ENCODE measurements at places on chromosomes 5 and 9.

GRCh38 chr5:11258001-11258400 is 497.0 kb upstream of the DAP start:
- H3K4me1 ChIP-seq = no peaks in the 10 kb centered on the region
- H3K27me3 ChIP-seq = no peaks in the 10 kb centered on the region
- no peak overlapping the region for H3K4me3 ChIP-seq
- no peaks in the 10 kb centered on the region for H3K36me3 ChIP-seq
- H3K27ac ChIP-seq = no peak overlapping the region

DNA sequence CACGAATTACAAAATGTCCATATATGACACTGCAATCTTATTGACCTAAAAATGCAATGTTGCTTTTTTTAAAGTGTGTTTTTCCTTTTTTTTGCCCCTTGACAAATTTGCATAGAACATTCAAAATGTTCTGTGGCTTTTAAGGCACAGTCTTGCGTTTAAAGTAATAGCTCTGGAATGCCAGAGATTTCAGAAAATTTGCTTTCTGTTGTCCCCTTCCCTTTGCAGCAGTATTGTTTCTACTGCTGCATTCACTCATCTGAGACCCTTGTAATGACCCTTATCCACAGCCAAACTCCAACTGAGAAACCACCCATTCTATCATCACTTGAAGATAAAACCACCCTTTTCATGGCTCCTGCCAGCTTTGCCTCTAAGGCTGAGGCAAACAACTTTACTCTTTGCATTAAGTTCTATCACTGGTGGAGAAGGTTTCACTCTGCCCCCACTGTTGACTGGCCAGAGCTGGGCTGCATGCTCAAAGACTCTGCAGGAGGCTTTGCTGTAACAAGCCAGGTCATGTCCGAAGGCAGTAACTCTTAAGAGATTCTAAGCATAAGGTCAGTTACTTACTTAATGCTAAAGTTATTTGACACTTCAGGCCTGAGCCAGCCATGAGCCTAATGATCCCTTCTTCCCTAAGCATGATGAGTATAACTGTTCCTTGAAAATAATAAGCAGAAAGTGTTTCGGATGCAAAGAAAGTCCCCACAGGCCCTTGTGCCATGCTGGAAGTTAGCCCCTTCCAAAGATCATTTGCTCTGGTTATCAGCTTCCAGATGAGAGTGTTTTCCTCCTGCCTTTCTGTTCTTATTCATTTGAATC is 101.9 kb downstream of the CD180 start:
- no peak for DNase-seq
- H3K27ac ChIP-seq = peak overlapping the region; percentile 76
- no peaks in the 10 kb centered on the region for H3K36me3 ChIP-seq
- peak overlapping the region; percentile 59 for H3K4me3 ChIP-seq

DNA sequence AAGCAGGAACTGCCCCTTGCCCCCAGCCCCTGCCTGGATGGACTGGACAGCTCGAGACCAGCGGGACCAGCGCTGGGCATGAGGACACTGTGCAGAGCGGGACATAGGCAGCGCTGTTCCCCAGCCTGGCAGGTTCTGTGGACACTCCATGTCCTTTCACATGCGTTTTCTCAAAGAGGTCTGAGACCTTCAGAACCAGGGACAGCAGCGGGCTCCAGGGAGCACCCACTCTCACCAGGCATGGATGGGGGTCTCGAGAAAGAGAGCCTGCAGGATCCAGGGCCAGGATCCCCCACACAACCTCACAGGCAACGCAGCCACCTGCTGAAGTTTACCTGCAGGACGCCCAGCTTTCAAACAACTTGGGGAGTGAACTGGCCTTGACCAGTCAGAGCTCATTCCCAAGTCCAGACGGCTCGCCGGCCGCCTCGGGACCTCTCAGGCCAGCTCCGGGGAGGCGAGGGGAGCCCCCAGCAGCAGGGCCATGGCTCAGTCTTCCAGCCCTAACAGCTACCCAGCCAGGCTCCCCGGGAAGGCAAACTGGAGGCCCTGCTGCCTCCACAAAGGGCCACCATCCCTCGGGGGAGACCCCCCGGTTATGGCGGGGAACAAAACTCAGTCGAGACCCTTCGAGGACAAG is 72.5 kb upstream of the SARDH start:
- H3K4me1 ChIP-seq = no peaks in the 10 kb centered on the region
- no peak overlapping the region for H3K4me3 ChIP-seq
- no peak overlapping the region for H3K27ac ChIP-seq
- DNase-seq = no peak
- no peaks in the 10 kb centered on the region for H3K27me3 ChIP-seq

DNA sequence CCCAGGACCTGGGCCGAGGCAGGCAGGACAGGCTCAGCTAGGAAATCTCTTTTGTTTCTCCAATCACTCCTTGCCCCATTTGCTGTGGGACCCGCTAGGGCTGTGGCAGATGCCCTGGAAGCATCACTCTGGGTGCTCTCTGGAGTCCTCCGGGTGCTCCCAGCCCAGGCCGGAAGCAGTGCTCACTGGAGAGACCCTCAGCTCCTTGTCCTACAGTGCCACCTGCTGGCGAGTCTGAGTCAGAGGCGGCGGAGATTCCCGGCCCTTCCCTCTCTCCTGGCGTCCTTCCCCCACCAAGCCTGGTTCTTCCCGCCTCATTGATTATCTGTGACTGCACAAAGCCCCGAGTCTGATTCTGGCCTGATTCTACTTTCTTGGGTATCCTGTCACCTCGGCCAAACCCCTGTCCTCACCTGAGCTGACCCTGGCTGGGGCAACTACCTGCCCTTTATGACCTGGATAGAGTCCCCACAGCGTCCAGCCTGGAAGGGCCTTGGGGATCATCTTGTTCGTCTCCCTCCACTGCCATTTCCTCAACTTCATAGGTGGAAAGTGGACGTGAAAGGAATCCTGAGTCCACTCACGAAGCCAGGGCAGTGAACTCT is 7.3 kb upstream of the BARHL1 start:
- no peaks in the 10 kb centered on the region for H3K27me3 ChIP-seq
- no peaks in the 10 kb centered on the region for H3K36me3 ChIP-seq
- no peaks in the 10 kb centered on the region for H3K4me1 ChIP-seq
- H3K27ac ChIP-seq = no peak overlapping the region

GRCh38 chr9:72149231-72149975 is at the start of gene GDA:
Gene GDA, plus strand, starts transcription at chr9:72149440. Its CDS starts 120 bp downstream, at chr9:72149560.
- DNase-seq = no peak
- H3K4me1 ChIP-seq = peaks cover 6% of the 10 kb centered on the region
- H3K36me3 ChIP-seq = no peaks in the 10 kb centered on the region
- no peak within 1 kb of the TSS for H3K4me3 ChIP-seq
- H3K27ac ChIP-seq = no peak within 1 kb of the TSS
- no peaks in the 10 kb centered on the region for H3K27me3 ChIP-seq

DNA sequence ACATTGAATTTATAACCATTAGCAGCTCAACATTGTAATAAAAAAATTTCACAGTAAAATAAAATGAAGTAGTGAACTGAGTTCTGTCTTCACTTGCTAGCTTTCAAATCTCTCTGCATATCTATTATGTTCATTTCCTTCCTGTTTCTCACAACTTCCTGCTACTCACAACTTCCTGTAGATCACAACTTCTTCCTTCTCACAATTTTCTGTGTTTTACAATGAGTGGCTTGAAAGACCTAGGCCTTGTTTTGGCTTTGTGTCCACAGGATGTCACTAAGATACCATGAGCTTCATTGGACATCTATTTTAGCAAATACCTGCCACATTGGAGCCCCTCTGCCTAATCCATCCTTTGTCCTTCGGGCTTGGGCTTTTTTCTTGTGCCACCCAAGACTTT is 480.3 kb upstream of the ADAMTS16 start:
- H3K4me3 ChIP-seq = no peak overlapping the region
- no peak overlapping the region for H3K27ac ChIP-seq
- DNase-seq = no peak
- no peaks in the 10 kb centered on the region for H3K4me1 ChIP-seq
- H3K27me3 ChIP-seq = no peaks in the 10 kb centered on the region
- no peaks in the 10 kb centered on the region for H3K36me3 ChIP-seq

DNA sequence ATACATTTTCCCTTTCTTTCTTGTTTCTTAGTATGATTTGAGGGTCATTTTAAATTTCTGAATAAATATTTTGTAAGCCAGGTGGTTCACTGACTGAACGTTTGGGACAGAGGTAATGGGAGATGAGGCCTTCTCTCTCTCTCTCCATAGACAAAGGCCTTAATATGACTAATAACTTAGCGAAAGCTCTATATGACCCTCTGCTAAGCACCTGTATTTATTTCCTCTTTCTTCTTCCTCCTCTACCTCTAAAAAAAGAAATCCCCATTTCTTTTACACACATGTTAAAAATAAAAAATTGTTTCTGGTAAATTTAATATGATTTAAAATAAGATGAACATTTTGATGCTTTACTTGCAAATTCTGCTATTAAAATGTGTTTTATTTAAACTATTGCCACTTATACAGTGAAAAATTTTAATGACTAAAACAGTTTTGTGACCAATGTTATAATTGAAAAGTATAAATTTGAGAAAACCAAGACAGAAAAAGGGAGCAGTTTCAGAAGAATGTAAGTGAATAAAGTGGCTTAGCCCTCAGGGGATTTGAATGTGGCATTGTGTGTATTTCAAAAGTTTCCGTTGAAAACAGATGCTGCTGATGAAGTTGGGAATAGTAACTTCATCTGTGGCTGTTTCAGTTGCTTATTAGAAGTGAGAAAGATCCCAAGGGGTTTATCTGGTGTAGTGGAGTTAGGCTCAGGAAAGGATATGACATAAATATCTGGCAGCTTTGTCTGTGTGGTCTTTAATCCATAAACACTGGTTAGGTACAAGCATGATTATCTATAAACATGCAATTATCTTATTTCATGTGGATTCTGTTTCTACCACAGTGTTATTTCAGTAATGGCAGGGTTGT is 128.6 kb upstream of the GRHPR start:
- H3K27me3 ChIP-seq = no peaks in the 10 kb centered on the region
- H3K36me3 ChIP-seq = no peaks in the 10 kb centered on the region
- H3K4me1 ChIP-seq = peaks cover 7% of the 10 kb centered on the region
- H3K4me3 ChIP-seq = no peak overlapping the region

DNA sequence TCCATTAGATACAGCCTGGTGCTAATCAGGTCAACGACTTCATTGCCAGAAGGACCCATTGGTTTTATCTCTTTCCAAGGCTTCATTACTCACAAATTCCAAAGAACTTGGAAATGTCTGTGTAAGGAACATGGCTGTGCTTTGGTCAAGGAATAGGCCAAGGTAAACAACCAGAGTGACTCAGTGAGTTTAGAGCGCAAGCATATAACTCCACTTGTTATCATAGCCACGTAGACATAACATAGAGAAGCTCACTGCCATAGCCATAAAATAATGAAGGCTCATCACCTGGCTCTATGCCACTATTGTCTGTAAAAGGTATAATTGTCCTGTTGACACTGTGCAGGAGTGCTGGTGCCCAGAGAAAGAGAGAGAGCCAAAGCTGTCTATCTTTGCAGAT is 139.3 kb upstream of the PLCXD3 start:
- H3K4me1 ChIP-seq = peaks cover 25% of the 10 kb centered on the region
- DNase-seq = no peak
- H3K27ac ChIP-seq = no peak overlapping the region
- H3K36me3 ChIP-seq = no peaks in the 10 kb centered on the region
- H3K27me3 ChIP-seq = no peaks in the 10 kb centered on the region

DNA sequence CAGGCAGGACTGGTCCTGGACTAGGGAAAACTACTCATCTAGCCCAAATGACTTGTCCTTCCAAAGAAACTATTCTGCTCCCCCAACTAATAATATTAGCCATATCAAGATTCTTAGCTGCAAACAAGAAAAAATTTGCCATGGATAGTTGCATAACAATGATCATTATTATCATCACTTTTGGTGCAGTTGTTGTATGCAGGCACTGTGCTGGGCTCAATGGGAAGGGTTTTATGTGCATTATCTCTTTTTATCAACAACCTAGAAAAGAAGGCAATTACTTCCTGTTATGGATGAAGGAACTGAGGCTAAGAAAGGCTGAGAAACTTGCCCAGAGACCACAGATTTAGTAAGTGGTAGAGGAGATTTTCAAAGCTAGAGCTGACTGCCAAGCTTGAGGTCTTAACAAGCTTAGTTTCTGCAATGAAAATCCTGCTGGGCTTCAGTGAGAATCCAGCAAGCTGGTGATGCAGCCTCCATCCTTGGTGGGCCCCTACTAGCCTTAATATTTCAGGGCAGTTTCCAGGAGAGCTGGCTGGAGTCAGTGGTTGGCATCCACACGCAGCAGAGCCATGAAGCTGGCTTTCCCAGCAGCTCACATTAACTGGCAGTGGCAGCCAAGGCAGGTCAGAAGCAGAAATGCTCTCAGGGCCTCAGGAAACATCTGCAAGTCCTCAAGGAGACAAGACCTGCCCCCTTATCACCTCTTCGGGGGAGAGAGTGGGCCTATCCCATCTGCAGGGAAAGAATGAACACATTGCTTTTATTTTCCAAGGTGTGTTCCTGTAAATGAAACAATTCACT is 20.5 kb upstream of the MEGF9 start:
- H3K36me3 ChIP-seq = no peaks in the 10 kb centered on the region
- peaks cover 64% of the 10 kb centered on the region for H3K4me1 ChIP-seq
- H3K4me3 ChIP-seq = no peak overlapping the region
- no peak for DNase-seq
- H3K27ac ChIP-seq = peak overlapping the region; percentile 66

GRCh38 chr9:122822938-122823337 is 5.5 kb downstream of the PDCL start:
- H3K27ac ChIP-seq = no peak overlapping the region
- no peak overlapping the region for H3K4me3 ChIP-seq
- H3K4me1 ChIP-seq = peaks cover 12% of the 10 kb centered on the region
- peaks cover 18% of the 10 kb centered on the region for H3K36me3 ChIP-seq
- H3K27me3 ChIP-seq = no peaks in the 10 kb centered on the region
- no peak for DNase-seq

- H3K4me3 ChIP-seq = no peak overlapping the region
- no peak overlapping the region for H3K27ac ChIP-seq
- H3K27me3 ChIP-seq = no peaks in the 10 kb centered on the region
- H3K4me1 ChIP-seq = no peaks in the 10 kb centered on the region
Observed at GRCh38 chr5:68875351-68875750, 218.5 kb upstream of the SLC30A5 start.

- no peak for DNase-seq
- H3K4me3 ChIP-seq = no peak overlapping the region
- H3K27ac ChIP-seq = no peak overlapping the region
Observed at GRCh38 chr5:91906494-91906893, 523.4 kb upstream of the ARRDC3 start.

All from thoracic aorta (tissue), 2 donors.